Activated CD4-positive, alpha-beta T cell treated with anti-CD3 and anti-CD28 coated beads for 24 hours (primary cell): ENCODE measurements at places on chromosomes 16 and 17.

DNA sequence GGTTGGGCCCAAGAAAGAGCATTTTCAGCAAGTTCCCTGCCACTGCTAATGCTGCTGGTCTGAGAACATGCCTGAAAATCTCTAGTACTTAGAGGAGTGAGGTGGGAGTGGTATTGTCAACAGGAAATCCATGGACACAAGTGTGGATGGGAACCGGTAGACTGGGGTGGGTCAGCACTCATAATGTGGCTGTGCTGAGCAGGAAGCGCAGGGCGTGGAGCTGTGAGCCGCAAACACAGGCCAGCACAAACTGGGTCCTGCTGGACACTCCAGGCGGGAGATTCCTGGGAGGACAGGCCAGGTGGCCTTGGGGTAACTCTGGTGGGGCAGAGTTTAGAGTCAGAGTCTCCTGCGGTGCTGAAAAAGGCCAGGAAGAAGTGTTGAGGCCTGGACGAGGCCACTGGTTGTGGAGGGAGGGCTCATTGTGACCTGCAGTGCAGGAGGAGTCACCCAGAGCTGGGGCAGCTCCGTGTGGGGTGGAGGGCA lies 62.6 kb downstream of the BANP start:
- no peak for DNase-seq

- DNase-seq: peak; percentile 28
These were observed 16.6 kb upstream of the ERN1 start for GRCh38 chr17:64146418-64147109.

- no peak for DNase-seq
These were observed 30.6 kb downstream of the ZNF750 start for GRCh38 chr17:82808921-82809905.

DNA sequence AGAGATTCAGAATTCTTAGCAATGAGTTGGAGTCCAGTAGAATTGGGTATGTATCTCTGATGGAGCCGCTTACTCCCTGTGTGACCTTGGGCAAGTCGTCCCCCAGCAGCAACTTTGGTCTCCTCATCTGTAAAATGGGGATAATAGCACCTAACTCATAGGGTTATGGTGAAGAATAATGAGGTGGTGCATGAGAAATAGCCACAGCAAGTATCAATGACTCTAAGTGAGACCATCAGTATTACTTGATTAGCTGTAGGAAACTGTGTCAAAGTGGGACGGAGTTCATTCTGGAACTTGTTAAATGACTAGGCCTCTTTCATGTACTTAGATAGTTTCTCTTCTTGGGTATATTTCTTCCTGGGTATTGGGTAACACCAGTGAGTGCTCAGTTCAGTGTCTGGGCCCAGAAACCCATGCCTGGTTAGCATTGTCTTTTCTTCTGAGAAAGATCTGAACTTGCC lies 6.4 kb downstream of the PRKCB start:
- DNase-seq: no peak

DNA sequence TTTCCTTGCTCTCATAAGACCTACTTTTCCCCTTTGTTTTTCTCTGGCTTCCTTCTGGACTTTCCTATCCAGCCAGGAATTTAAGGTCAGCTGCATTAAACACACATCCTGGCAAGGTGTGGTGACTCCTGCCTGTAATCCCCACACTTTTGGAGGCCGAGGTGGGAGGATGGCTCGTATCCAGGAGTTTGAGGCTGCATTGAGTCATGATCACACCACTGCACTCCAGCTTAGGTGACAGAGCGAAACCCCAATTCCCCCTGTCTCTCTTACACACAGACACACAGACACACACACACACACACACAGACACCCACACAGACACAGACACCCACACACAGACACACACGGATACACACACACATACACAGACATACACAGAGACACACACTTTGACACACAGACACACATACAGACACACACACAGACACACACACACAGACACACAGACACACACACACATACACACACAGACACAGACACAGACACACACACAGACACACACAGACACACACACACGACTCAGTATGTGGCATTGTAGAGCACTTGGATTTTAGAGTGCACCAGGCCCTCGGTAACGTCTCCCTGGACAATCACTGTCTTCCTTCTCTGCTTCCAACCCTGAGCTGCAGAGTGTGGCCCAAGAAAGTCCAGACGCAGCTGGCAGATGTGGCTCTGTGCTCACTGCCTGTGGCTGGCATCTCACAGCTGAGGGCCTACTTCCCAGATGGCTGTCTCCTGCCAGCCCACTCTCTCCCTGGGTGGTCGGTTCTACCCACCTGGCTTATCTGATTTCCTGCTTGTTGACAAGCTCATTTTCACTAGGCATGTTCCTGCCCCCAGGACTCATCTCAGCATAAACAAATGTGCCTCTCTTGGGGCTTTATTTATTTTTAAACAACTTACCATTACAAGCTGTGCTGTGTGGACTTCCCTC lies 39.0 kb downstream of the NLRP1 start:
- DNase-seq: no peak

- DNase-seq: no peak
These were observed 13.6 kb downstream of the G6PC3 start for GRCh38 chr17:44084131-44084538.

DNA sequence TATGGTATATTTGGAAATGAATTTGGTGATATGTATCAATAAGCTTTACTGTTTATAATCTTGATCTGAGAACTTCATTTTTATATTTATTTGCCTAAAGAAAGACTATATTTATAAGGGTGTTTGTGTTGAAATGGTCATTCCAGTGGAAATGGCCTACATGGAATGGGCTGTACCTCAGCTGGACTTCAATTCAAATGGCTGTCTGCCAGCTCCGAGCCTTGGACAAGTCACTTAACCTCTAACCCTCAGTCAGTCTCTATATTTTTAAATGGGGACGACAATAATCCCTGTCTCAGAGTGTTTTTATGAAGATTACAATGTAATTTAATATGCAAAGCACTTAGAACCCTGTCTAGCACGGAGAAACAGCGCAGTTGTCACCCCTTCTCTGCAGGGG lies 260.8 kb upstream of the CACNG5 start:
- no peak for DNase-seq

DNA sequence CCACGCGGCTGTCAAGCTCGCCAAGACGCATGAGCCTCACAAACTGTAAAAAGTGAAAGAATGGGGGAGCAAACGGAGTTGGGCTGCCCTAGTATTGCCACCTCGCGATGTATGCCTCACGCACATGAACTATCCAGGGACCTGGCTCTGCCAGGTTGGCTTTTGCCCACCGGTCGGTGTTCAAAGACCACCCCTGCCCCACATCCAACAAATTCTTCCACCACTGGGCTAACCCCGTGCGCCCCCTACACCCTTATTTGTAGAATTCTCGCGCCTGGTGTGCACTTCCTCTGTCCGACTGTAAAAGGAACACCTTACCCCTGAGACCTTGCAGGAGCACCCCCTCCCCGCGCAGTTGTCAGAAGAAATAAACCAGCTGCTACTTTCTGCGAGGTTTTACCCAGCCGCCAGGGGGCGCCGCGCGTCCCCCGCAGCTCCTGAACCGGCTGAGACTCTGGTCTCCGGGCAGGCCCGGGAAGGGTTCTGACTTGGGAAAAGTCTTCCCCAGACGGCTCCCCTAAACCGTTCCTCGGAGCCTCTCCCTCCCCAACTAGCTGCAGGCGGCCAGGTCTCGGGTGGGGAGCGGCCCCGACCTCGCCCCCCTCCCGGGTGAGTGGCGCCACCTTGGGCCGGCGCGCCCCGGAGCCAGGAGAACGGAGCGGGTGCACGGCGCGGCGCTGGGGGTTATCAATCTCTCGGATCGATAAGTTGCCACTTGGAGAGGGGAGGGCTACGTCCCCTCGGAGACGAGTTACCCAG lies 1.7 kb upstream of the ZNF423 start:
- DNase-seq: no peak

GRCh38 chr17:39751016-39751543 lies 13.3 kb downstream of the GRB7 start:
- DNase-seq: no peak

DNA sequence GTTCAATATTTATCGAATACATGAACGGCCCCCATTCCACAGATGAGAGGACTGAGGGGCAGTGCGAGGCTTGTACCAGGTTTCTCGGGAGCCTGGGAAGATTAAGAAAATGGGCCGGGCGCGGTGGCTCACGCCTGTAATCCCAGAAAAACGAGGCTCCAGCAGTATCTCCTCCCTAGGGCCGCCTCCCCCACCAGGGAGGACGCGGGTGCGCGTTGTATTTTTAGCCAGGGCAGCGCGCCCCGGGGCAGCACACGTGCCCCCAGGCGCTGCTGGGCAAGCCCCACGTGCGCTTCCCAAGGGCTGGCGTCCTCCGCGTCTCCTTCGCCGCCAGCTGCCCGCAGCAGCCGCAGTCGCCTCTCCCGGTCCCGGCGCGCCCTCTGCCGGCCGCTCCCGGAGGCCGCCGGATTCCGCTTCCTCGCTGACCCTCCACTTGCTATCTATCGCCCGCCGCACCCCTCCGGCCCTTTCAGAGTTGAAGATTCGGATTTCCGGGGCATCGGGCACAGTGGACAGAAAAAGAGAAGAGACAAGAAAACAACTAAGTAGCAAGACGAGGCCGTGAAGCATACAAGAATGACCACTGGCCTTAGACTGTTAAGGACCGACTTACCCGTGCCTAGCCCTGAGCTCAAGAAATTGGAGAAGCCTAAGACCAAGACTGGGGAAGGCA lies 1.9 kb upstream of the YBX2 start:
- DNase-seq: peak; percentile 56
